ENCODE measurements at places on chromosomes 16 and 17.

DNA sequence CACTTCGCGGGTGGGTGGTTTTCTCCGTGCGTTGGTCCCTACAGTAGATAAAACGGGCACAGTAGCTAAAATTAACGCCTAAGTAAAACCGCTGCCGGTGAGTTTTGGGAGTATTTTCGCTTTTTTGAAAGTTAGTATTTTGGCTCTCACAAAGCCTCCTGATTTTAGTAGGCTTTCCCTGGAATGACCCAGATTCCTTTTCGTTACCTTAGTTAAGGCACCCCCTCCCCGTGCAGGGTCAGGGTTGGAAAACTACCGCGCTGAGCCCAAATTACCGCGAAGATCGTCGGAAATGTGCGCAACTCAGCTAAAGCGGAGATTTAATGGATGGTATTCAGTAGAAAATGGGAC lies 28.3 kb upstream of the ST6GALNAC1 start:
- no peak for DNase-seq

- DNase-seq: no peak
These were observed 2.5 kb downstream of the TBX21 start for GRCh38 chr17:47735536-47736011.

GRCh38 chr16:69848637-69849545 lies 86.8 kb downstream of the WWP2 start:
- peak; percentile 31 for DNase-seq

GRCh38 chr16:3098459-3099394 lies at the start of gene ZSCAN10:
TSS of gene ZSCAN10 (minus strand) at chr16:3099294. CDS start at chr16:3092937, 6,357 bp downstream.
- DNase-seq: no peak

GRCh38 chr17:32835291-32835761 lies 41.6 kb downstream of the MYO1D start:
- no peak for DNase-seq

- no peak for DNase-seq
These were observed 681 bp upstream of the MAPT start for GRCh38 chr17:45893725-45894021.

DNA sequence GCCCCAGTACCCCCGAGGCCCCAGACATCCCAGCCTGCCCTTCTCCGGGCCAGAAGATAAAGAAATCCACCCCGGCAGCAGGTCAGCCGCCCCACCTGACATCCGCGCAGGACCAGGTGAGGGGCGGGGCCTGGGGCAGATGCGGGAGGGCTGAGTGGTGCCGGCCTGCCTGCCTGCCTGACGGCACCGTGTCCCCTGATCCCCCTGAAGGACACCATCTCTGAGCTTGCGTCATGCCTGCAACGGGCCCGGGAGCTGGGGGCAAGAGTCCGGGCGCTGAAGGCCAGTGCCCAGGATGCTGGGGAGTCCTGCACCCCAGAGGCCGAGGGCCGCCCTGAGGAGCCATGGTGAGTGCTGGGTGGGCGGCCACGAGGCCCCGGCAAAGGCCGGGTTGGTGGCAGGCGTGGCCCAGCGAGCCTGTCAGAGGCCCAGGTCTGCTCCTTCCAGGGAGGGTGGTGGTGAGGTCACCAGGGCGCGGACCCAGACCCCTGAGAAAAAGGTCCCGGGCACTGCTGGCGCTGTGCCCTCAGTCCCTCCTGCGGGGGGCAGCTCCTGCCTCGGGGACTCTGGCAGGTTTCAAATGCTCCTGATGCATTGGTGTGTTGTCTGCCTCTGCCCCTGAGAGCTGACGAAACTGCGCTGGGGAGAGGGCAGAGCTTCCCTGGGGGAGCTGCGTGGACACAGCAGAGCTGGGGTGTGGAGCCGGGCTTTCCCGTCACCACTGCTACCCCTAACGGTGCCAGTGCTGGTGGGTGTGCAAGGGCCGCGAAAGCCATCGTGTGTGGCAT lies 1.2 kb downstream of the CDT1 start:
- DNase-seq: no peak

DNA sequence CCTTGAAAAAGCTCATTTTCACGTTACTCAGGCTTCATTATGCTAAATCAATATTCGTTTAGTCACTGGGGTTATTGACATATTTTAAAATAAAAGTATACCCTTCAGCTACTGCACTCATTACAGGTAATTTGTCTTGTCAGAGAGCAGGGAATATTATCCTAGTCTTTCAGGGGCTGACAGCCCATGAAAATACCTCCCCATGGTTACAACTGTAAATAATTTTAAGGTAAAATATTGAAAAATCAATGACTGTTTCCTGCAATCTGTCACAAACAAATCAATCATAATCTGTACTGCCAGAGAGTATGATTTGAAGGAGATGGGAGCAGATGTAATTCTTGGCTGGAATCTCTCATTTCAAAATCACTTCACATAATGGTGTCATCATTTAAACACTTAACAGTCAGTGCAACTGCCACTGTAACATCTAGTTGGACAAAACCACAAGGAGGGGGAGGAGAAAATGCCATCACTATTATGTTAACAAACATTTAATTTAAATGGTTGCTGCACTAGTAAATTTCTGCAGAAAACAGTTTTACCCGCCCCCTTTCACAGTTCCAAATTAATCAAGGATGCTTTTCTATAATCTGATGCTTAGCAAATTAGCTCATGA lies 9.3 kb upstream of the IRX5 start:
- no peak for DNase-seq

GRCh38 chr16:67489401-67490083 lies 6.2 kb upstream of the AGRP start:
- DNase-seq: no peak

DNA sequence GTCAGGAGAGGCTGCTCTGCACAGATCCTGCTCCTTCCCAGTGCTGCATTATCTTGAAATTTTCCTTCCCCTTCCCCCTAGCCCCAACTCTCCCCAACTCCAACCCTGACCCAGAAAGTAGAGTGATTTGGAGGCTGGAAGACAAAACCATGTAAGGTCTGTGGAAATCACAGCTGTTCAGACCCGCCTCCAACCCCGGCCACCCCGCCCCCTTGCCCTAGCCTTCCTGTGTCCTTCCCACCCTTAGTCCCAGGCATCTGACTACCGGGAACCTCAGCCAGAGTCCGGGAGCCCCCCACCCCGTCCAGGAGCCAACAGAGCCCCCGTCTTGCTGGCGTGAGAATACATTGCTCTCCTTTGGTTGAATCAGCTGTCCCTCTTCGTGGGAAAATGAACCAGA lies at the start of gene AOC3:
AOC3 (plus strand) TSS at position 246 of the 400 bp plus-strand sequence; CDS start at position 391, 145 bp downstream.
- DNase-seq: peak; percentile 14
